ENCODE measurements at places on chromosomes 12 and 14.

DNA sequence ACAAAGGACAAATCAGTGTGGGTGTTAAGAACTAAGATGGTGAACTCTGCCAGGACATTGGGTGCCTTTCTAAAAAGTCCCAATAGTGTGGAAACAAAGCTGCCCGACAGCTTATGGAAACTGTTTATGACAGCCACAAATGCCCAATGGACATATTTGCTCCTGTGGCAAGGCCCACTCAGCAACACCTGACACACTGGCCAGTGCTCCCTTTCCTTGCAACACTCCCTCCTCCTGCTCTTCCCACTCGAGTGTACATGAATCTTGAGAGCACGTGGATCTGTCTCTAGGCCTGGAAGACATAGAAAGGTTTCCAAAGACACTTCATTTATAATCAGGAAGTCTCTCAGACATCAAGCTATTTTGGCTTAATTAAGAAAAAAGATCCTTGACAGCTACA is 14.2 kb upstream of the LRIG3 start:
- DNase-seq = no peak

DNA sequence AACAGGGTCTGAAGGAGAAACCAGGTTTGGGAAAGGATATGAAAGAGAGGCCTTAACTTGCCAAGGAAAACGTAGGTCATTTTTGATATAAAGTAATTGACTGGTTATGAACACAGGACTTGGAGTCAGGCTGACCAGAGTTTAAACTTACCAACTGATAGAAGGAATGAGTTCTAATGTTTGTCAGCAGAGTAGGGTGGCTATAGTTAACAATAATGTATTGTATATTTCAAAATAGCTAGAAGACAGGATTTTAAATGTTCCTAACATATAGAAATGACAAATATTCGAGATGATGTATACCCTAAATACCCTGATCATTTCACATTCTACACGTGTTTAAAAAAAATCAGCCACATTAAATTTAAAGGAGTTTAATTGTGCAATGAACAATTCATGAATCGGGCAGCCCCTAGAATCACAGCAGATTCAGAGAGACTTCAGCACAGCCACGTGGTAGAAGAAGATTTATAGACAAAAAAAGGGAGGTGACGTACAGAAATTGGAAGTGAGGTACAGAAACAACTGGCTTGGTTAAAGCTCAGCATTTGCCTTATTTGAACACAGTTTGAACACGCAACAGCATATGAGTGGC is 52.5 kb upstream of the PLEKHG7 start:
- DNase-seq = no peak

GRCh38 chr12:52826611-52827498 is 7.3 kb downstream of the KRT79 start:
- DNase-seq = no peak

- no peak for DNase-seq
Observed at GRCh38 chr14:76884853-76885276, 58.7 kb downstream of the LRRC74A start.

- DNase-seq = no peak
Observed at GRCh38 chr12:101204602-101205304, 5.3 kb downstream of the SLC5A8 start.

- no peak for DNase-seq
Observed at GRCh38 chr12:113128802-113129663, 6.5 kb downstream of the RASAL1 start.

DNA sequence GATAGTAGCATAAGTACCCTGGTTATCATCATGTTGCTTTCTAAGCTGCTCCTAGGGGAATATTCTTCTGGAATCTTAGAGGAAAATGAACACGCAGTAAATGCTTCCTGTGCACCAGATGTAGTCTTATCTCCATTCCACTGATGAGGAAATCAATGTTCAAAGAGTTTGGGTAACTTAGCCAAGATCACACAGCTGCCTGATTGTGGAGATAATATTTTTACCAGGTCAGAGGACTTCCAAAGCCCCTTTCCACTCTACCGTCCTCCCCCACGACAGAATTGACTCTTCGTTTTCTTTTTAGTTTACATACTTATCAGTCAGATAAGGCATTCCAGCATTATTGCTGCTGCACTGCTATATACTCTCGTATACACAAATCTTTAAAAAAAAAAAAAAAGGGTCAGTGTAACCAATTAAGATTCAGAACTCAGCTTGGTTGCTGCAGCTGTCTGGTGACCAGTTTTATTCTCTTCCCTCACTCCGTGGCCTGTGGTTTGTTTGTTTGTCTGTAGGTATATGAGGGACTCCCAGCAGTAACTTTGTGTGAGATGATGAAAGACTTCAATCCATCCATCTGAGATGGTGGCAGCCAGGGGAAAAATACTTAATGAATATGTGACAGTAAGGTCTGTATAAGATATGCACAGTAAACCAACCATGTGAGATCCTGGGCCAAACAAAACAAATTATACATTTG is 110.5 kb downstream of the TGFB3 start:
- DNase-seq = no peak

DNA sequence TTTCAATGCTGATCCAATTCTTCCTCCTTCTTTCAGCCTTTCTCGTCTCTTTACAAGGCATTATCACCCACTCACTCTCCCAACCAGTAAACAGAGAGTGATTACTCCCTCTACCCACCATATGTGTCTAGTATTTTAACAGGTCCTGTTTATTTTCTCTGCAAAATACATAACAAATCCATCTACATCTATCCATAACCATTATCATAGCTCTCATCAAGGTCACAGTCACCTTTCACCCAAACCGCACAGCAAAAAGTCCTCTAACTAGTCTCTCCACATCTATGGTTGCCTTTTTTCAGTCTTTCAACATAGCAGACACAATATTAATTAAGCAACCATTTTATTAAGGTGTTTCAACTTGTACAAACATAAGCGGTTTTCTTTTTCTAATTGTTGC is 21.9 kb upstream of the RERG start:
- DNase-seq = no peak

- DNase-seq = no peak
Observed at GRCh38 chr12:5582541-5582940, 150.6 kb downstream of the NTF3 start.

DNA sequence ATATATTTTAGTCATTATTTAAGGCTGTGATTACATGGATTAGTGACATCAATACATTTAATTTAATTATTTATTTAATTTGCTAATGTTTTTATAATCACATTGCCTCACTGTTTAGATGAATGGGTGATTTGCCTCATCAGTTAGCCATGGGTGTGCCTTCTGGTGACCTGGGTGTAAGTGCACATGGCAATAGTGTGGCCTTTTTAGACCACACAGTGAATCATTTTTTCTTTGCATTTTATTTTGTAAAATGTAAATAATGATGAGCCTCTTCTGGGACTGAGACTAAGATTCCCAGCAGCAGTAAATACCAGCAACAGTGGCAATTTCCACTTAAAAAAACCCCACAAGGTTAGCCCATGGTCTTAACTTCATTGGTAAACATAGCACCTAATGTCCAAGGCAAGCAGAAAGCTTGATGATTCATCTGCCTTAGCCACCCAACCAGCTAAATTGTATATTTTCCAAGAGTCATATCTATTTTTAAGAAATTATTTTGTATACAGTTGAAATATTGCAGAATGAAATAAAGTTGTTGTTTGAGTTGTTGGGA is 235.9 kb upstream of the NOVA1 start:
- DNase-seq = no peak

DNA sequence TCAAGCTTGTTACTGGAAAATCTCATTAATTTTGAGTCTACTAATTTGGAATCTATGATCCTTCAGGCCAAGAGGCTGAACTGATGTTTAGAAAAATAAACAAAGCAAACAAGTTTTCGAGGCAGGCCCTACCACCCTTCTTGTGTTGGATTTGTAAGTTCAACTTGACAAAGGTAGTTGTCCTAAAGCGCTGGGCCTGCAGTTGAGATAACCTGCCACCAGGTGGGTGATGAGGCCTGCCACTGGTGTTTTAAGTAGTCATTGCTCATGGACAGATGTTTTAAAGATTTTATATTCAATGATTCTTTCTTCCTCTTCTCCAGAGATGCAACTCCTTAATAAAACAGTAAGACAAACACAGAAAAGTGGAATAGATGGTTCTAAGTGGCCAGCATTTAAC is 19.4 kb downstream of the ACVRL1 start:
- peak; percentile 5 for DNase-seq

- no peak for DNase-seq
Observed at GRCh38 chr12:75814851-75815754, 216.5 kb downstream of the PHLDA1 start.

DNA sequence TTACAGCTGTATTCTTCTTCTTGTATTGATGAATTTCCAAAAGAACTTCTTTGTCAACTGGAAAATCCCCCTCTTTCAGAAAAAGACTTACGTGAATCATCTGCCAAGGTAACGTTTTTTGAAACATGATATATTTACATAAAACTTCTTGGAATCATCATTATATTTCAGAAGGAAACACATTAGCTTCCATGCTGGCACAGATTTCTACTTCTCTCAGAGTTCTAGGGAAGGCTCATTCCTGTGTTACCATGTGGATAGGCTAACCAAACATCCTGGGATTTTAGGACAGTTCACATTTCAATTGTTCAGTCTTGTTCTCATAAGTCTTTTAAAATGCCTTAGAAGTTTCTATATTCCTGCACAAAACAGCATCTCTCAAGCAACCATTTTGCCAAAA is 120.3 kb upstream of the NEDD1 start:
- DNase-seq = no peak

GRCh38 chr12:49549735-49550692 is 11.2 kb downstream of the KCNH3 start:
- DNase-seq = no peak

DNA sequence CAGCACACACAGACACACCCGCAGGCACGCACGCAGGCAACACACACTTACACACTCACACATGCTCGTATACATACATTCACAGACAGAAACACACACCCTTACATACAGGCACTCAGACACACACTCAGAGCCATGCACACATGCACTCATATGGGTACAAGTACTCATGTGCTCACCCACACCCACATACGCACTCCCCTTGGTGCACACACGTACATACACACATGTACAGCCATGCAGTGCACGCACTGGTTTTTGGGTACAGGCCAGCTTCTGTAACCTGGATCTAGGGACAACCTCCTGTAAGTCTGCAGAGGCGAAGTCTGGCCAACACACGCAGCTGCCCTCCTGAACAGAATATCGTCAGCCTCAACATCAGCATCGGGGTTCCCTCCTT is 221.3 kb upstream of the RTL1 start:
- DNase-seq = no peak

- no peak for DNase-seq
Observed at GRCh38 chr14:33954016-33954598, 3.2 kb upstream of the EGLN3 start.

GRCh38 chr14:51725061-51725460 is 73.4 kb downstream of the FRMD6 start:
- DNase-seq = no peak

GRCh38 chr12:127127897-127128296 is 1139.1 kb upstream of the TMEM132C start:
- no peak for DNase-seq

DNA sequence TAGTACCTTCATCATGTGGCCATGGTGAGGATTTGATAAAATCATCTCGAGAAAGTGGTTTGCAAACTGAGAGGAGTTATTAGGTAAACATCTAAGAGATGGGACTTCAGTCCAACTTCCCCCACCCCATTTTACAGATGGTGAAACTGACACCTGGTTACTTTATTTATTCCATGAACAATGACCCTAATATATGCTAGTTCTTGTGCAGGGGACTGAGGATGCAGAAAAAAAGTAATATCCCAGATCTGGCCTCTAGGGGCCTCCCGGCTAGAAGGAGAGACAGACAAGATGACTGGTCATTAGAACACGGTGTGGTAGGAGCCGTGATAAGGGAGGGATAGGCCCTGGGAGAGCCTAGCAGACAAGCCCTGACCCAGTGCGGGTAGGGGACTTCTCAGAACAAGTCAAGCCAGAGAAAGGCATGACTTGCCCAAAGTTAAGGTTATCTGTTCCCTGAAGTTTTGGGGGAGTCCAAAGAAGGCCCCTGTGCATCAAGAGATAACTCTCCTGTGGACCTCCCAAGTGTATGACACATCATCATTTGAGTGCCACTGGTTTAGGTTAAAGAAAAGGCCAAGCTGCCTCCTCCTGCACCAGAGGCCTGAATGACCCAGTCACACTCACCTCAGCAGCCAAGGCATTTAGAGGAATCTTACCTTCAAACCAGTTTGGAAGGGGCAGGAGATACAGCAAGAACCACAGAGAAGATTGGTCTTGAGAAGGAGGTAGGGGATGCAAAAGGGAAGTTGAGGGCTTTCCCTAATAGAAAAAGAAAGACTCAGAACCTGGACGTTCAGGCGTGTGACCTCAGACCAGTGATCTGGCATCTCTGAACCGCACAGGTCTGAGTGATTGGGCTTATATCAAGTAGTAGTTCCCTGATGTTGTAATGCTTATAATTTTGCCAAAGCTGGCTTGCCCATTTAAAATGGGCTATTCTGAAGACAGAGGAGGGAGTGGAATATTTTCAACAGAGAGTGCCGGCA is 1.6 kb downstream of the CMKLR1 start:
- DNase-seq = no peak

- DNase-seq = no peak
Observed at GRCh38 chr12:9143137-9143536, 27.4 kb upstream of the A2M start.

DNA sequence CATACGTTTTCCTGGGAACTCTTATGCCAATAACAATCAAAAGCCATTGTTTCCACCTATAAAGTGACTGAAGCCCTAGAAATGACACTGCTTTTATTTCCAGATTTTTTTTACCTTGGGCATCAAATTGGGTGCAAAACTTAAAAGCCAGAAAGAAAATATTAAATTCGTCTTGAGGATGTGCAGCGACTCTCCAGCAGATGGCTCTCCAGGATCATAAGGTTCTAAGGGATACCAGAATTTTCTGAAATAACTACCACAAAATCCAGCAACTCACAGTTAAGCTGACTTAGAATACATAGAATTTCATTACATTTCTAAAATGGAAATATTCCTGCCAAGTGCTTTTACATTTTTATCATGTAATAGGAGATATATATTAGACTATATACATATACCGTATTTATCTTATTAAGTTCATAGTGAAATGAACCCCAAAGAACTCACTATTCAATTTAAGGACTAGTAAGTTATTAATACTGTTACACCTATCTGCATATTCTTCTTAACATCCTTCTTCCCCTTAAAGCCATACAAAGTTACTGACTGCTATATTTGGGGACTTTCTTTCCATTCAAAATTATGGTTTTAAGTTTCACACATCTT is 44.0 kb downstream of the ARMH4 start:
- DNase-seq = peak; percentile 3

DNA sequence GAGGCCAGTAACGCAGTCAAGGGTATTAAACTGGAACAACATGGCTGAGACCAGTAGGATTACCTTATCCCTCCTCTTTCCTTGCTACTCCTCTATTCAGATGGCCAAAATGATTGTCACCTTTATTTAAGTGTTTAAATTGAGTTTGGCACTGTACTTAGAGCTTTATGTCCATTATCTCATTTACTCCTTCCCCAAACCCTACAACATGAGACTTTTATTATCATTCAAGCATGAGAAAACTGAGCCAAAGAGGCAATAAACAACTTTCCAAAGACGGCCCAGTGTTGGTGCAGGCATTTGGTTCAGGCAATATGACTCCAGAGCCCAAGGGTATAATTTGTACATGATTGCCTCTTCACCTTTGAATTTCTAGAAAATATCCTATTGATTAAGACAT is 370.9 kb upstream of the KITLG start:
- DNase-seq = no peak

- no peak for DNase-seq
Observed at GRCh38 chr12:53652366-53652765, 23.5 kb downstream of the ATP5MC2 start.
